ENCODE measurements at places on chromosomes 11 and 22. TPM values are rescaled to one million over a fixed set of nuclear protein-coding genes. Genes with fewer than 3 reads are reported as not detected.

Gene MADD
- 103 TPM for total RNA-seq

- DNase-seq, result no peak
Observed at GRCh38 chr11:13143486-13144297, 133.9 kb upstream of the BMAL1 start.

DNA sequence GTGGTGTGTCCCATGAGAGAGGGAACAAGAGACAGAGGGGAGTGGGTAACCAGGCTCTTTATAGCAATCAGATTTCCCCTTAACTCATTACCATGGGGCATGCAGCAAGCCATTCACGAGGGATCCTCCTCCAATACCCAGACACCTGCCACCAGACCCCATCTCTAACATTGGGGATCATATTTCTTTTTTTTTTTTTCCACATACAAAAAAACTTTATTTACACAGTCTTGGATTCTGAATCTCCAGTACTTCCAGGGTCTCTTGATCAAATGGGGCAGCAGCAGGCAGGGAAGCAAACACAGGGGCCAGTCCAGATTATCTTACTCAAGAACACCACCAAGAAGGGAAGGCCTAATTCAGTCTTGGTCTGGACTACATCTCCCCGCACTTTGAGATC is 4.3 kb downstream of the DLAT start:
- no peak for DNase-seq

Gene KIF18A
- total RNA-seq, result 4.1 TPM

GRCh38 chr11:70378506-70379134 is 19.7 kb upstream of the CTTN start:
- DNase-seq, result no peak

DNA sequence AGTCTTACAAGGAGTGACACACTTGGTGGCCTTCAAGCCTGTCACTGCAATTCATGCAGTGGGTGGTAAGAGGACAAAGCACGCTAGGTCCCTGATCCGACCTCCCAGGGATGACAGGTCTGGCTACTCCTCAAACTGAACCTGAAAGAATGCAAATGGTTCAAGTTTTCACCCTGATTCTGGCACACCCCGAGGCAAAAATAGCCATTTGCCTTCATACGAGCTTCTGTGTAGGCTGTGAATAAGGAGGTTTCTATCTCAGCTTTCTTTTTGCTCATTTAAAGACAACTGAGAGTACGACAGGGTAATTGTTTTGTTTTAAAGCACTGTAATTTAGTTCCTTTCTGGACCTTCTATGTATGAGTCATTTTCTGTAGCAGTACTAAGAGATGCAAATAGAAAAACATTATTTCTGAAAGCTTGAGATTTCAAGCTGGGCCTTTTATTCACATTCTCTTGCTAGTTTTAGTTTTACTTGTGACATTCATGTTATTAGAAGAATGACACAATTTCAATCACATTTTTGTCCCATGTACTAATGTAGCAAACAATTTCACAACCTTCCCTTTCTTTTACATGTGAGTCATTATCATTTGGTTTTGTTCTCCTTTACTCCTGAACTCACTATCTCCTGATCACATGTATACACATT is 56.6 kb upstream of the FDX1 start:
- DNase-seq, result peak; percentile 43

Gene NTM
- 1.1 TPM for total RNA-seq

Gene RAB39A
- 0.88 TPM for total RNA-seq

Gene OR8G1
- total RNA-seq, result not detected

GRCh38 chr11:13358596-13359270 is 81.1 kb downstream of the BMAL1 start:
- no peak for DNase-seq

- DNase-seq, result no peak
Observed at GRCh38 chr11:120771551-120772060, 252.3 kb upstream of the TBCEL start.

Gene OR6T1
- total RNA-seq, result not detected

Gene DHCR7
- total RNA-seq, result 133 TPM

Gene ANO5
- 10.9 TPM for total RNA-seq

DNA sequence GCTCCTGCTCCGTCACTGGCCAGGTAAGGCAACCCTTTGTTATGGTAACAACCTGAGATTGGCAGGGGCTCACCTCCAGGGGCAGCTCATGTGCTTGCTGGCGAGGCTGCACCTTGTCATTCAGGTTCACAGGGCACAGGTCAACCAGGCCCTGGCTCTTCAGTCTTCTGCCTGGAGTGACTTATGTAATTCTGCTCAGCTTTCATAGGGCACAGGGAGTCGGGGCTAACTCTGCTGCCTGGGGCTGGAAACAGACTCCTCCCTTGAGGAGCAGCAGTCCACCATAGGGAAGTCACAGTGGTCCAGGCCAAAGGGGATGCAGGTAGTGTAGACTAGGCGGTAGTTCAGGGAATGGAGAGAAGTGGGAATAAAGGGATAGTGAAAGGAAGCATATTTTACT is 1.5 kb upstream of the MIF start:
- no peak for DNase-seq

- DNase-seq, result no peak
Observed at GRCh38 chr11:1573903-1574237, 1.8 kb upstream of the DUSP8 start.

DNA sequence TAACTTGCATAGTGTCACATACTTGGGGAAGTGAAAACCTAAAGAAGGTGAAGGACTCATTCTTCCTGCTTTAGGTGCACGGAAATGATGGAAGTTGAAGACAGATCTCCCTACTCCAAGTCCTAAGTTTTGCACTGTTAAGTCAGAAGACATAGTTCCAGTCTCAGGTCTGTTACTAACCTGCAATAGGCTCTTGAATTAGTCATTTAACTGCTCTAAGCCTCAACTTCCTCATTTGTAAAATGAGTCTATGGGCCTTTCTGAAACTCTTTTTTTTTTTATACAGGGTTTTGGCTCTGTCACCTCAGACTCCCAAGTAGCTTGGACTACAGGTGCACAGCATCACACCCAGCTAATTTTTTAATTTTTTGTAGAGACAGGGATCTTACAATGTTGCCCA is 30.8 kb upstream of the POU2AF1 start:
- no peak for DNase-seq

Gene ART1
- 0.60 TPM for total RNA-seq

Gene AGBL2
- 0.25 TPM for total RNA-seq

GRCh38 chr11:128731041-128731663 is 37.3 kb downstream of the FLI1 start:
- DNase-seq, result no peak

DNA sequence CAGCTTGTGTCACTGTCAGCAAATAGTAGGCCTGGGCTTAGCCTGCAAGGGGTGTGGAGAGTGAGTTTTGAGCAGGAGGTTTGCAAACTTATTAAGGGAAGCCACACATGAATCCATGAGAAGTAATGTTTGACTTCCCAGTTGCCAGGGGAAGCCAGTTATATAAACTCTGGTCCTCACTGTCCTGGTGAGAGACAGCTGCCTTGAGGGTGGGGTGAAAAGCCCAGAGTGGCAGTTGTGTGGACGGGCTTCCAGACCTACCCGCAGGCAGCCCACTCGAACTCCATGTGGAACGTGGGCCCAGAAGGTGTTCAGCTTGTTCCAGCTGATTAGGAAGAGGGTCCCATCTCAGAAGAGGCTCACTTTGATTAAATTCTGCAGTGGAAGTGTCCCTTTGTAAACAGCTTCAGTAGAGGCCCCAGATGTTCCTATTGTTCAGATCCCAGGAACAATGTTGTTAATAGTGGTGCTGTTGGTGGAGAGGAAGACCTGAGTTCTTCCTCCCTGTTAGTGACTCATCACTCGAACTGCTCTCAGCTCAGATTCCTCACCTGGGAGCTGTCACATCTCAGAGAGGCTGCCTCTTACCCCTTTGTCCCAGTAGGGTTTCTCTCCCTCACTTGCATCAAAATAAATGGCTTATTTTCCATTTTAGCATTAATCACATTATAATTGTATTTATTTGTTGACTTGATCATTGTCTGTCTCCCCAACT is 63.4 kb downstream of the GRAMD1B start:
- DNase-seq, result no peak

Gene OR4A16
- not detected for total RNA-seq

DNA sequence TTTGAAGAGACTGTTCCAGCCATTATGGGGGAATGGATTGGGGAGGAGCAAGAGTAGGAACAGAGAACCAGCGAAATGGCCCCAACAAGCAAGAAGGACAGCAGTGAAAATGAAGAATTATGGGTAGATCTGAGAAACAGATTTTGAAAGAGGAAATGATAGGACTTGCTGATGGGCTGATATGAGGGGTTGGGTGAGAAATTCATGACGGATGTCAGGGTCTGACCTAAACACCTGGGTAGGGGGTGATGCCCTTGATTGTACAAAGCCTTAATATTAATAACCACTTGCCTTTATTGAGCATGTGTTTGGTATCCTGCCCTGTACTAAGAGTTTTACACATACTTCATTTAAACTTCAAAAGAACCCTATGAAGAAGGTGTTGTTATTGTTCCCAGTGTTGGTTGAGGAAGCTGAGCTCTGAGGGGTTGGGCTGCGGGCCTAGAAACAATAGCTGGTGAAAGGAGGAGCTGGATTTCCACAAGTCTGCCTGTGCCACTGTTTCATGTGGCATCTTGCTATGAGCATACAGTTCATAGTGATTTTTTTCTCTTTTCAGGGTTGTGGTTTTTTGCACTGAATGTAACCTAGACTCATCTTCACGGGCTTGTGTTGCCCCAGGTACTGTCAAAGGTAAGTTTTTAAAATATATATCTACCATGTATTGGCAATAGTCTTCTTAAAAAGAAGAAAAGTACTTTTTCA is 61.1 kb upstream of the TNRC6B start:
- DNase-seq, result no peak

DNA sequence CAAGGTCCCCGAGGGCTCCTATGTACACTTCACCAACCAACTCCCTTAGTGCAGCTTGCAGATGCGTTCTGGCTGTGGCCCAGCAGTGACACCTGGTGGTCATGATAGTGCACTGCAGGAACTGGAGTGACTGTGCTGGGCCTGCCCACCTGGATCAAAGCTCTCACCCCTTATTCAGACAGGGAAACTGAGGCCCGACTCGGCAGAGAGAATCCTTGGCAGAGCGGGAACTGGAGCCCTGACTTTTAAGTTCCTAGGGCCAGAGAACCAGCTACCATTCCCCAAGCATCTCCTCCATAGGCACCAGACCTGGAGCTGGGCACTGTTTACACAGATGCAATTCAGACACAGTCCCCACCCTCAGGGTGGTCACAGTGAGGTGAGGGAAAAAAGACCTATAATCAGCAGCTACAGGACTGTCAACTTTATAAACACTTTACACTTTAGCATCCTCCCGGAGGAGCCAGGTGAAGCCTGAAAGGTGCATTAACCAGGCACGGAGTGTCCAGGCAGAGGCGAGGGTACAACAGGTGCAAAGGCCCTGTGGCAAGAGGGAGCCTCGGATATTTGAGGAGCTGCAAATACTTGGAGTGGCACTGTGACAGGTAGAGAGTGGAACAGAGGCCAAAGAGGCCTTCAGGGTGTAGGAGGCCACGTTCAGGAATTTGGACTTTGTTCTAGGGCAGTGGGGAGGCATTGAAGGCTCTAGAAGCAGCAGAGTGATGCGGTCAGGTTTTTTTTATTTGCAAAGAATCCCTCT is 22.0 kb downstream of the RHBDD3 start:
- DNase-seq, result peak; percentile 74

Gene TPBGL
- total RNA-seq, result 0.21 TPM

Gene ADAMTS15
- total RNA-seq, result 13.0 TPM

Gene WNT11
- total RNA-seq, result 114 TPM

DNA sequence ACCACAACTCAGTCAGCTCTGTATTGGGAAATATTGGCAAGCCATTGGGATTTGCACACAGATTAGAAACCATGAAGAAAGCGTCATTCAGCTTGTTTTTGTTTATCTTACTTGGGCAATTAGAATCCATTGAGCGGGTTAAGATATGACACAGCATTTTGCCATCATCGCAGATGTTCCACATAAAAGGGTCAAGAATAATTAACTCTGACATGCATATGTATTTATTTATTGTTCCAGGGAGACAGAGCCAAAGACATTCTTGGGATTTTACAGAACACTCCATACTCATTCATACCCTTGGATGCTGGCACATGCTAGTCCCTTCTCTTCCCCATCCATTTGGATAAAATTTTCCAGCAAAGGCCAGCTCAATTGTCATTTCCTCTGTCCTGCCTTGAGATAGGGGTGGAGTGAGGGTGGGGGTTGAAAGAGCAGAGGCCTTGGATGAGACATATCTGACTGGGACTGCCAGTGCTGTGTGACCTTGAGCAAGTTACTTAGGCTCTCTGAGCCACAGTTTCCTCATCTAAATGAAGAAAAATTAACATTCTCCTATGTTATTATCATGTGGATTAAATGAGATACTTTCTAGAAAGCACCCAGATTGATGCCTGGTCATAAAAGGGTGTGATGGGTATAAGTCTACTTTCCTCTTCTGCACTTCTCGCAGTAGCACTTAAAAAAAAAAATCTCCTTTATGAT is 179.7 kb downstream of the RRAS2 start:
- DNase-seq, result peak; percentile 39

DNA sequence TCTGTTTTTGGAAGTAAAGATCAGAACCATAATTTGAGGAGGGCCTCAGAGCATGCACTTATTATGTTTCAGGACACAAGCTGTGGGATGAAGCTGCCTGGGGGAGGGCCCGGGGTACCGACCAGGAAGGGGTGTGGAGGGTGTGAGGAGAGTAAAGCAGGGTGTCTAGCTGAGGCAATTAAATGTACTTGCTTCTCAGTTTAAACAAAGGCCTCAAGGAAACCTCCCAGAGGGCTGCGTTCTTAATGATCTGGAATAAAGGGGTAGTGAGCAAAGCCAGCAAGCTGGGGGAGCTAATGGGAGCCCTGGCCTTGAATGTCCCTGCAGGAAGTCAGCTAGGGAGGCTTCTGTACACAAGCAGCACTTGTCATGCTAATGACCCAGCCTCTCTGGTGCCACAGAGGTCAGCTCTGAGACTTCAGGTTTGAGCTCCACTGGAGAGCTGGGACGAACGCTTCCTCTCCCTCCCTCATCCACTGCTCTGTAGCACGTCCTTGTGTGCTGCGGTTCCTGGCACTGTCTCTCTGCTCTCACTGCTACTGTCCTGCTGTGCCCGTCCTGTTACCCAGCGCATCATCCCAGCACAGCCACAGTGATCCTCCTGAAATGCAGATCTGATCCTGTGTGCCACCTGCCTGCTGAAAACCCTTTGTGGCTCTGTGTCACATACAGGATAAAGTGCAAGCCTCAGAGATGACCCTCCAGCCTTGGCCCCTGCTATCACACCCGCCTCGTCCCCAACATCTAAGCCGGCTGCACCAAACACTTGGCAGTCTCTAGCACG is 159.7 kb downstream of the DBX1 start:
- peak; percentile 91 for DNase-seq

DNA sequence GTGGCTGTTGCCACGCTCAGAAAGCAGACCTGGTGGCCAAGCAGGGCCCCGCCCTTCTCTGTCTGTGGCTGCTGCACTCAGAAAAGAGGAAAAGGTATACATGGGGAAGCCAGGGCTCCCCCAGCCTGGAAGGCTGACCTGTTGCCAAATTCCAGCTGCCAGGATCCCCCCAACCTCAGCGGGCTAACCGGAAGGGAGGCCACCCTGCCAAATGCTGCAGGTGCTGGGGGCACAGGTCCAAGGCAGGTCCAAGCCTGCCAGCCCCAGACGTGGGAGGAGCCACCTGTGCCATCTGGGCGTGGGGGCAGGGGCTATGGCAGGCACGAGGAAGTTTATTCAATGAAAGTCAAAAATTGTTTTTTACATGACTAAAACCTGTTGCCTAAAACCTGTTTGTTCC is 2.6 kb downstream of the NPTXR start:
- no peak for DNase-seq

GRCh38 chr11:6833356-6833755 is 12.1 kb upstream of the OR10A5 start:
- no peak for DNase-seq

Data from cardiac muscle cell (in vitro differentiated cells and primary cell).